ENCODE measurements at places on chromosomes 6 and 20. TPM values are rescaled to one million over a fixed set of nuclear protein-coding genes. Genes with fewer than 3 reads are reported as not detected.

DNA sequence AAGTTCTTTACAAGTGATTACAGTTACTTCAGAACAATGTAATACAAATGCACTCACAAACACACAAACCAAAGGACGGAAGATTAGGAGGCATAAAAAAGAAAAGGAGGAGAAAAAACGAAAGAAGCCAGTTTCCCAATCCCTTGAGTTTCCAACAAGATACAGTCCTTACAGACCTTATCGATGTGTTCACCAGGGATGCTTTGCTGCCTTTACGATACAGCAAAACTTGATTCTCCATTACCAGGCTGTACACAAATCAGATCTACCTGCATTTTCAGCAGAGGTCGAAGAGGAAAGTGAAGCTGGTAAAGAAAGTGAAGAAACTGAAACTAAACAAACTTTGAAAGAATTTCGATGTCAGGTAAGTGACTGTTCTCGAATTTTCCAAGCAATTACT is 62.6 kb upstream of the SMIM8 start:
- DNase-seq = no peak

DNA sequence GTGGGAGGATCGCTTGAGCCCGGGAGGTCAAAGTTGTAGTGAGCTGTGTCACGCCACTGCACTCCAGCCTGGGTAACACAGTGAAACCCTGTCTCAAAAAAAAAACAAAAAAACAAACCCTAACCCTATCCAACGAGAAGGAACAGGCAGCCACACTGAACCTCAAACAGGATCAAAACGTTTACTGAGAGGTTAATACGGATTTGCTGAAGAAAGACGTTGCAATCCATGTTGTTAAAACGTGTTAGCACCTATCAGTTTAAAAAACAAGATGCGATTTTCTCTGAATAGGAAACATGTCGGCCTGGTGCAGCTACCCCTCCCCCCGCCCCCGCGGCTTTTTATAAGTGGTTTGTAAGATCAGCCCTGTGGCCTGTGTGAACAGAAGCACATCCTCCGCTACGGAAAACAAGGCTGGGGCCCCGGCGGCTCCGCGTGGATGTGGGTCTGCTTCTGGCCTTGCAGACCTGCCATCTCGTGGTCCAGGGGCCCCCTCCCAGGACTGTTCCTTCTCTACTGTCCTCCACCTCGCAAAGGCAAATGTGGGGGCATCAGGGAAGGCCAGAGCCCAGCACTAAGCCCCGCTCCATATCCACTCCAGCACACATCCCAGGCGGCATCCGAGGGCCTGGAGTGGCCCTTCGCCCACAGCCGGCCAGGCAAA is 11.4 kb downstream of the SLC2A4RG start:
- DNase-seq = no peak

GRCh38 chr20:63658749-63659187 is 656 bp downstream of the RTEL1 start:
- DNase-seq = no peak

Gene TSHZ2
- 1.3 TPM for total RNA-seq

Gene HLA-G
- not detected for total RNA-seq

Gene CAPN11
- total RNA-seq = not detected

Gene PCSK2
- total RNA-seq = 0.06 TPM

Data from Daoy (cell line).